ENCODE measurements at places on chromosomes 13 and 19.

- DNase-seq = no peak
These were observed 2.2 kb downstream of the KMT5C start for GRCh38 chr19:55341595-55342531.

DNA sequence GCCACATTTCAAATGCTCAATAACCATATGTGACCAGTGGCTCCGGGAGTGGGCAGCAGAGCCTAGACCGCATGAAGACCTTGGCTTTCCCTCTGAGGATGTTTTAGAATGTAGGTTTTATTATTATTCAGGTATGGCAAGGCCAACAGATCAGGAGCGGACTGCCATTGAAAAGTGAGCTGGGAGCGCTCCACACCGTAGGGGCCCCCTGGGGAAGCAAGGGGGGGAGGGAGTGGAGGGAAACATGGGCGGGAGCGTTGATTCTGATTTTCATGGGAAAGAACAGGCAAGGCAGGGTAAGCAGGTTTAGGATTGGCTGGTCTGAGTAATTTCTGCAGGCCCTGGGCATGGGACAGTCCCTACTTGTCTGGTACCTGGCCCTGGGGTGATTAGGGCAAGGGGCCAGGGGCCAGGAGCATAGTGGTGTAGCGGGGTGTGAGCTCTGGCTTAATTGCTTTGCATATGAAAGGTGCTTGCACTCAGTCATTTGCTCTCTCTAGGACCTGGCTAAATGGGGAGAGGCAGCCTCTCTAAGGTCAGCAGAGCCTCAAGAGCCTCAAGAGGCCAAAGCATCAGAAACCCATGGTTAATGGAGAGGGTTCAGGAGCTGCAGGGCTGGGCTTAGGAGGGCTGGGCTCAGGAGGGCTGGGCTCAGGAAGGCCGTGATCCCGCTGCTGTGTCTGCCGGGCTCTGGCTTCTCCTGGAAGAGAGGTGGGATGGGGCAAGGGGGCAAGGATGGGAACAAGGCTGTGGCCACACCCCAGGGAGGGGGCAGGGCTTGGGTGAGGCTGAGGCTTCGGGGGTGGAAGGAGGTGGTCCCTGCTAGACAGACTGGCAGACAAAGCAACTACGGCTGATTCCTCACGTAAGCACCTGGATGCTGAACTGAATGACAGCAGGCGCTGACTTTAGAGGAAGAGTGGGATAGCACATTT lies 82.0 kb upstream of the WASF3 start:
- DNase-seq = no peak

GRCh38 chr19:50559636-50560035 lies 8.6 kb downstream of the LRRC4B start:
- DNase-seq = peak; percentile 14

DNA sequence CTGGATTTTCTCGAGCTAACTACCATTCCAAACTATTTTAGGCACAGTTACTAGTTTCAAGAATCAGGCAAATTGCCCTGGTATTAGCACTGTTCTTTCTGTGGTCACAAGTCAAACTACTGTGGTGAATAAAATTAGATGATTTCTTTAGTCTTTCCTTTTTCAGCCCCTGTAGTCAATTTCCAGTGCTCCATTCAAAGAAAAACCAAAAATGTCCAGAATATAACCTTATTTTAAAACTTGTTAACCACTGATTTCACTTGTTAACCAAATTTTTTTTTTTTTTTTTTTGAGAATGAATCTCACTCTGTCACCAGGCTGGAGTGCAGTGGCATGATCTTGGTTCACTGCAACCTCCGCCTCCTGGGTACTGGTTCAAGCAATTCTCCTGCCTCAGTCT lies 50.6 kb upstream of the USPL1 start:
- no peak for DNase-seq

DNA sequence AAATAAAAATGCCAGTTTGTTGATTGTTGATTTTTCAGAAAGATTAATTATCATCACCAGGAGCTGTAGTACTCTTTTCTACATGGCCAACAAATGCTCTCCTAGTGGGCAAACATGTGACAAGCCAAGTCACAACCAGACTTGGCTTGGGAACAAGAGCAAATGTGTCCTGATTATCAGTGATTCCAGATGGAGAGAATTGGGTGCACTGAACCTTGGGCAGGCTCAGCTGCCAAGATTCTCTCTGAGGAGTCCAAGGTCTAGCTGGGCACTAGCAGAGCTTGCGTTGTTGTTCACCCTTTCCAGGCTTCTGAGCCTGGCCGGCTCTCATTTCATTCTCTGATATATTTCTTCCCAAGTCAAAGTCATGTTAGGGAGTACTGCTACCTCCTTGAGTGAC lies 27.3 kb upstream of the GPI start:
- DNase-seq = peak; percentile 77
